Effector memory CD8-positive, alpha-beta T cell (primary cell): ENCODE measurements at places on chromosomes 2 and 18.

DNA sequence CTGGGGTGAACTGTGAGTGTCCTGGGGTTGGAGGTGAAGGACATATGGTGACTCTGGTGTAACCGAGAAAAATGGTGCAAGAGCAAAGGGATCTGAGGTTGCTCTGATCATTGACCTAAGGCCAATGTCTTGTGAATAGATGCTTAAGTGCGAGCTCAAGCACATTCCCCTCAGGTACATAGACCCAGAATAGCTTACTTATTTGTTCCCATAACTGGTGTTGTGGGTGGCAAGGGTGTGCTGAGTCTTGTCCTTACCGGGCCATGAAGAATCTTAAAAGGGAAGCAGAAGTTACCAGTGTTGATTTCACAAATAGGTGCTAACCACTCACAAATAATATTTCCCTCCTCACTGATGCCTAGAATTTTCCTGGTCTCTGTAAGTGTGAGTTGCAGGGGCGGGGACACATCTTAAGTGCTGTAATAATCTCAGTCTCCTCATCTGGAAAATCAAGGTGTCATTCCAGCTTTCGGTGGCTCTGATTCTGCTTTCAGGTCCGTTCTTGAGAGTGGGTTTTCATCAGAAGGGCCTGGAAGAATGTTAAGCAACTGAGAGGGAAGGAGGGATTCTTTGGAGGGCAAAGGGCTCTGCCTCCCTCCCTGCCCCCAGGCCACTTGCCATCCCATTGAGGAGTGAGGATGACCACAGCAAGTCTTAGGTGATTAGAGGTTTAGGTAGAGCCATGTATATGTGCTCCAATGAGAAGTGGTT is 54.9 kb downstream of the LIPG start:
- no peaks in the 10 kb centered on the region for H3K4me1 ChIP-seq
- no peak overlapping the region for H3K27ac ChIP-seq
- no peak for DNase-seq
- H3K36me3 ChIP-seq: no peaks in the 10 kb centered on the region
- no peak overlapping the region for H3K4me3 ChIP-seq

- H3K4me3 ChIP-seq: no peak overlapping the region
- no peak overlapping the region for H3K27ac ChIP-seq
- H3K36me3 ChIP-seq: no peaks in the 10 kb centered on the region
- peaks cover 40% of the 10 kb centered on the region for H3K27me3 ChIP-seq
Measured at GRCh38 chr2:175887776-175888175, 114.3 kb downstream of the LNPK start.

- peaks cover 52% of the 10 kb centered on the region for H3K27me3 ChIP-seq
- no peak for DNase-seq
- H3K36me3 ChIP-seq: no peaks in the 10 kb centered on the region
- H3K27ac ChIP-seq: no peak overlapping the region
Measured at GRCh38 chr2:191800874-191801273, 46.0 kb downstream of the CAVIN2 start.

DNA sequence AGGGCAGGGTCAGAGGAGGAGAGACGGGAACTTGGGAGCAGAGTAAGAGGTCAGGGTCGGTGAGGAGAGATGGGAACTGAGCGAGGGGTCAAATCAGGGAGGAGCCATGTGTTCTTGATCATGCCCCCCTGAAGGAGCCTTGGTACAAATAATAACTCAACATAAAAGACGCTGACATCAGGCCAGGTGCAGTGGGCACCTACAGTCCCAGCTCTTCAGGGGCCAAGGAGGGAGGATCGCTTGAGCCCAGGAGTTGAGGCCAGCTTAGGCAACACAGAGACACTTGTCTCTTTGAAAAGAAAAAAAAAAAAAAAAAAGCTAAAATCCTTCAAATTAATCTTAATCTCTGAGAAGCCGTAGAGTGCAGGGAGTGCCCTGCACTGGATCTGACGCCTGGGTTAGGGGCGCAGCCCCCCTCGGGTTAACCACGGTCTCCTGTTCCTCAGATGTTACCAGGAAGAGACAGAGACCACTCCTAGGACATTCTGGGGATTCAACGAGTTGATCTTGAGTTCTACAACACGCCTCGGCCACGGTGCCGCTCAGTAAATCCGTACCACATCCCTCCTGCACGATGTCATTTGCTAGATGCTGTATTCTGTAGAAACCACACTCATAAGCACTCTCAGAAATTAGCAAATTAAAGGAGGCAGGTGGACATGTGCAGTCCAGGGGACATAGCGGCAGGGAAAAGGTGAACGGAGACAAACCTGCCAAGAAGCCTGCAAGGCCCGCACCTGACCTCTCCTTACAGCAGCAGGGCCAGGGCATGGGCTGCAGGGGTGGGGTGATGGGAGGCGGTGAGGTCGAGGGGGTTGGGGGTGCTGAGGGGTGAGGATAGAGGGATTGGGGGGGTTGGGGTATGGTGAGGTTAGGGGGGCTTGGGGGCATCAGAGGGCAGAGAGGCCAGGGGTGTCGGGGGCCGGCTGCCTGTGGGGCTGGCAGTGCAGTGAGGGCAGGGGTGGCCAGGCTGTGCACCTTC is 29.2 kb downstream of the SLC66A2 start:
- DNase-seq: no peak
- no peak overlapping the region for H3K4me3 ChIP-seq
- peaks cover 6% of the 10 kb centered on the region for H3K4me1 ChIP-seq
- no peaks in the 10 kb centered on the region for H3K27me3 ChIP-seq
- peaks cover 59% of the 10 kb centered on the region for H3K36me3 ChIP-seq

DNA sequence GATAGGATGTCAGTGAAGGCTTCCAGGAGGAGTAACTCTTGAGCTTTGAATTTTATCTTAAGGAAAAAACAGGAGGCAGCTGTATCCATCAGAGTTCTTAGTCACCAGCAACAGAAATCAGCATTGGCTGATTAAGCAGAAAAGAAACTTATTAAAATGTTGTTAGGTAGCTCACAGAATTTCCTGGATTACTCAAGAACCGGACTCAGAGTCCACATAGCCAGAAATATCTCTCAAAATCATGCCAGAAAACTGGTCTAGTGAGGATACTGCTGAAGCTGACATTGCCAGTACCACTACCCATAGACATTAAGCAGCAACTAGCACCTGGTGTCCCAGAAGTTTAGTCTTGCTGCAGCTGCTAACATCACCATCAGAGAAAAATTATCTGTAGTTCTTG is 10.1 kb upstream of the AFTPH start:
- no peak for DNase-seq
- H3K27me3 ChIP-seq: peaks cover 18% of the 10 kb centered on the region
- no peak overlapping the region for H3K27ac ChIP-seq
- no peak overlapping the region for H3K4me3 ChIP-seq
- H3K36me3 ChIP-seq: peaks cover 2% of the 10 kb centered on the region

- no peaks in the 10 kb centered on the region for H3K27me3 ChIP-seq
- no peak overlapping the region for H3K27ac ChIP-seq
- H3K36me3 ChIP-seq: no peaks in the 10 kb centered on the region
- H3K4me3 ChIP-seq: no peak overlapping the region
- H3K4me1 ChIP-seq: no peaks in the 10 kb centered on the region
Measured at GRCh38 chr2:187943772-187944369, 347.8 kb upstream of the GULP1 start.

GRCh38 chr2:53450923-53451322 is 316.7 kb upstream of the CHAC2 start:
- no peak overlapping the region for H3K27ac ChIP-seq
- H3K4me3 ChIP-seq: no peak overlapping the region
- no peaks in the 10 kb centered on the region for H3K36me3 ChIP-seq
- no peaks in the 10 kb centered on the region for H3K4me1 ChIP-seq
- DNase-seq: no peak

DNA sequence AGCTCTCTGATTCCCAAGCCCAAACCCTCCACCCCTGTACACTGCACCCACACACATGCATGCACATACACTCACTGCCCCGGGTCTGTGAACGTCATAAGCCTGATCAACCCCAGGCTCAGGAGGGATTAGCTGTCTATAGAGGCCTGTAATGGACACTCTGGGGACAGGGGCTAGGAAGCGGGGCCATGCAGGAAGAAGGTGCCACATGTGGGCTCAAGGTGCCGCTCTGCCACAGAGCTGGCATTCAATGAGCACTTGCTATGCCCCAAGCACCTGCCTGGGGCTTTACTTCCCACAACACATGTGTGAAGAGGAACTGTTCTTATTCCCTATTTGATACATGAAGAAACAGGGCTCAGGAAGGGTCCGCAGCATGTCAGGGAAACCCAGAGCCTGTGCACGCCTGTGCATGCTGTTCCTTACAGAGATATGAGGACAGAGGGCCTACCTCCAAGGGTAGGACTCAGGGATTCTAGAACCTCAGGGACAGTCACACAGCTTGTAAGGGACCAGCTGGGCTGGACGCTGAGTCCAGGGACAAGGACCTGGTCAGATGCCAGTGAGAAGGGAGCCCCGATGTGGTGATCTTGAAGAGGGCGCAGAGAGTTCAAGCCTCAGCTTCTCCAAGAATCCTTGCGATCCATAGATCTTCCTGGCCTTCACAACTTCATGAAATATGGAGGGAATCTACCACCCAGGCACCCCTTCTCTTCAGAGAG is 5.0 kb downstream of the BIN1 start:
- no peak overlapping the region for H3K4me3 ChIP-seq
- H3K27ac ChIP-seq: no peak overlapping the region
- H3K27me3 ChIP-seq: peaks cover 7% of the 10 kb centered on the region
- DNase-seq: no peak
- no peaks in the 10 kb centered on the region for H3K36me3 ChIP-seq

- H3K4me3 ChIP-seq: peak overlapping the region; percentile 74
- peak overlapping the region; percentile 94 for H3K27ac ChIP-seq
- no peak for DNase-seq
- peaks cover 61% of the 10 kb centered on the region for H3K4me1 ChIP-seq
- H3K36me3 ChIP-seq: peaks cover 11% of the 10 kb centered on the region
Measured at GRCh38 chr2:181128199-181128598, 147.8 kb downstream of the UBE2E3 start.

DNA sequence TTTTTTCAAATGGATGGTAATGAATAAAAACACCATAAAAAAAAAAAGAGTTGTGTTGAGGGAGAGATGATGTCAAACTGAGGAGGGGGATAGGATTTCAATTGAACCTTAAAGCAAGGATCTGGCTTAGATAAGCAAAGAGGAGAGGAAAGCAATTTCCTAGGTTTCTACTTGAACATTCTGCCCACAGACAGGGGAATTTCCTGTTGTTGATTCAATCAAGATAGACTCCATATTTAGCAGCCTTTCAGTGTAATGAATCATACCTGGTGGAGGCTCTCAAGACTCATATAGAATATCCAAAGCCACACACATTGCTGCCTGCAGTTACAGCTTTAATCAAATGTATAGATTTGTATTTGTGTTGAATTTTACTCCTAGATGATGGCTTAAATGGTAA is 294.4 kb upstream of the PIK3C3 start:
- no peak for DNase-seq
- no peak overlapping the region for H3K4me3 ChIP-seq
- H3K4me1 ChIP-seq: no peaks in the 10 kb centered on the region
- no peaks in the 10 kb centered on the region for H3K36me3 ChIP-seq

DNA sequence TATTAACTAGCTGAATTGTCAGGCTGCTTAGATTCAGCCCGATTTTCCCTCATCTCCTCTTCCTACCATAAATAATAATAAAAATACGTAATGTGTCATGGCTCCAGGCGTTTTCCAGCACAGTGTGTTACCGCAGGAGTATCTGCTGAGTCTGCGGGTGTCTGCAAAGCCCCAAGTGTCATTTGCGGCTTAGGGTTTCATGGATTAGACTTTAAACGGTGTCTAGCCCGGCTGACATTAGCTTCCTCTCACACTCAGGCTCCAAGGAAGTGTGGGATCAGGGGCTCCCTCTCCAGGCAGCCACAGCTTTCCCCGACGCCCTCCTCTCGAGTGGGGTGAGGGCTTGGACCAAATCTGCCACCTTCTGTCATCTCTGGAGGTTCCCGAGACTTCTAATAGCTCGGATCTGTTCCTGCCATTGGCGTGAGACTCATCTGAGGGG is 14.1 kb upstream of the HOXD1 start:
- peaks cover 2% of the 10 kb centered on the region for H3K36me3 ChIP-seq
- H3K27ac ChIP-seq: no peak overlapping the region
- DNase-seq: no peak
- peaks cover 94% of the 10 kb centered on the region for H3K27me3 ChIP-seq
- H3K4me1 ChIP-seq: no peaks in the 10 kb centered on the region

DNA sequence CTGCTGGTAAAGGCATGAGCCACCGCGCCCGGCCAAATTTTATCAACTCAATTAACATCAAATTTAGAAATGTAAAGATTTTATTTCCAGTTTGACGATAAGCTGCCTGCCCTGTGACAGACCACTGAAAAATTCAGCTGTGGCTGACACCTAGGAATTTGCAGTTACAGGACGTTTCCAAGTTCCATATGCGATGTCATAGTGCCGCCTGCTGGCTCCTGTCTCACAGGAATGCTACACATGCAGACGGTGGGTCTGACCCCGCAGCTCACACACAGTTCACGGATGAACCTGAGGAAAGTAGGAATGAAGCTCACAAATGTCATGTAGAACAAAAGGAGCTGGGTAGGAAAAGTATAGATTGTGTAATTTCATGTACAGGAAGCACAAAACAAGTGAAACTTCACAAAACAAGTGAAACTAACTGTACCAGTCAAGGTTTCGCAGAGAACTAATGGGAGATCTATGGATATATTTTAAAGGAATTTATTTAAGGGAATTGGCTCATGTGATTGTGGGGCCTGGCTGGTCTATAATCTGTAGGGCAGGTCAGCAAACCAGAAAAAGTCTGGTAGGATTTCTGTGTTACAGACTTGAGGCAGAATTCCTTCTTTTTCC is 13.2 kb upstream of the SEH1L start:
- peak; percentile 82 for DNase-seq
- peaks cover 15% of the 10 kb centered on the region for H3K4me1 ChIP-seq
- H3K4me3 ChIP-seq: no peak overlapping the region
- H3K27me3 ChIP-seq: peaks cover 8% of the 10 kb centered on the region
- peaks cover 6% of the 10 kb centered on the region for H3K36me3 ChIP-seq
- no peak overlapping the region for H3K27ac ChIP-seq

- H3K36me3 ChIP-seq: no peaks in the 10 kb centered on the region
- DNase-seq: no peak
- no peak overlapping the region for H3K4me3 ChIP-seq
- no peak overlapping the region for H3K27ac ChIP-seq
- H3K4me1 ChIP-seq: no peaks in the 10 kb centered on the region
Measured at GRCh38 chr18:48313792-48314191, 95.4 kb downstream of the ZBTB7C start.

DNA sequence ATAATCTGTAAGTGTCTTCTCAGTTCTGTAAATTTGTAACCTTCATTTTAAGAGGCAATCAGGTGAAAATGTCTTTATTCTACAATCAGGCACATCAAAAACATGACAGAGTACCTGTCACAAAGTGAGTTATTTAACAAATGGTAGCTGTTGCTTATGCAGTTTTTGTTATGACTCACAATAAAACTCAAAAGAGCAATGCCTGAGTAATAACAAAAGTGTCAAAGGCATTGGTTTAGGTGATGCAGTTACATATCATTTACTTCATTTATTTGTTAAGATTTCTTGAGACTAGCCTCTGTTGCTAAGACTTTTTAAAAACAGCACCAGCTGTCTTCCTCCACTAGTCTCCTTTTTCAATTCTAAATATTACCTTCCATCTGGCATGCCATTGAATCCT is 177.8 kb downstream of the KIAA1328 start:
- no peaks in the 10 kb centered on the region for H3K4me1 ChIP-seq
- no peaks in the 10 kb centered on the region for H3K36me3 ChIP-seq
- H3K27ac ChIP-seq: no peak overlapping the region
- H3K4me3 ChIP-seq: no peak overlapping the region
- no peaks in the 10 kb centered on the region for H3K27me3 ChIP-seq
